Bladder microvascular endothelial cell (primary cell): ENCODE measurements at places on chromosomes 16 and 17. TPM values are rescaled to one million over a fixed set of nuclear protein-coding genes. Genes with fewer than 3 reads are reported as not detected.

The NACA2 gene
- not detected in 2 replicates for total RNA-seq

The HOXB6 gene
- 9.9 and 10.2 TPM in 2 replicates for total RNA-seq

The KRTAP9-4 gene
- total RNA-seq, result not detected in 2 replicates

The TP53TG3B gene
- total RNA-seq, result not detected in 2 replicates

The SHCBP1 gene
- total RNA-seq, result 17.8 and 21.9 TPM in 2 replicates

The EFCAB13 gene
- total RNA-seq, result 4.4 and 8.1 TPM in 2 replicates

The KRTAP1-5 gene
- total RNA-seq, result not detected in 2 replicates
